ENCODE measurements at places on chromosomes 13 and 19. TPM values are rescaled to one million over a fixed set of nuclear protein-coding genes. Genes with fewer than 3 reads are reported as not detected.

VSTM1 gene
- not detected for total RNA-seq

KMT2B gene
- 30.6 TPM for total RNA-seq

PRR19 gene
- total RNA-seq = 2.9 TPM

CEACAM5 gene
- not detected for total RNA-seq

HIPK4 gene
- not detected for total RNA-seq

COMP gene
- 0.24 TPM for total RNA-seq

ACP7 gene
- total RNA-seq = 10.1 TPM

OR1M1 gene
- total RNA-seq = not detected

NXNL1 gene
- total RNA-seq = not detected

KLK4 gene
- total RNA-seq = not detected

IRF2BP1 gene
- total RNA-seq = 33.4 TPM

PMIS2 gene
- not detected for total RNA-seq

NTN5 gene
- 4.3 TPM for total RNA-seq

LRRC63 gene
- 2.0 TPM for total RNA-seq

TNFSF13B gene
- 5.5 TPM for total RNA-seq

REEP6 gene
- 22.3 TPM for total RNA-seq

HSD17B14 gene
- 24.3 TPM for total RNA-seq

IGFL1 gene
- total RNA-seq = not detected

MOB3A gene
- 22.7 TPM for total RNA-seq

KLC3 gene
- 1.1 TPM for total RNA-seq

ERICH4 gene
- not detected for total RNA-seq

ZNF729 gene
- not detected for total RNA-seq

SIGLECL1 gene
- not detected for total RNA-seq

ZNF541 gene
- total RNA-seq = 0.94 TPM

ZNF439 gene
- 21.2 TPM for total RNA-seq

PIAS4 gene
- total RNA-seq = 45.9 TPM

FBXO46 gene
- total RNA-seq = 16.1 TPM

ZNF560 gene
- not detected for total RNA-seq

ARHGAP35 gene
- total RNA-seq = 110 TPM

Measured in dorsolateral prefrontal cortex (tissue), 122 donors.